Activated naive CD8-positive, alpha-beta T cell treated with anti-CD3 and anti-CD28 coated beads for 36 hours (primary cell): ENCODE measurements at places on chromosomes 6 and 20.

DNA sequence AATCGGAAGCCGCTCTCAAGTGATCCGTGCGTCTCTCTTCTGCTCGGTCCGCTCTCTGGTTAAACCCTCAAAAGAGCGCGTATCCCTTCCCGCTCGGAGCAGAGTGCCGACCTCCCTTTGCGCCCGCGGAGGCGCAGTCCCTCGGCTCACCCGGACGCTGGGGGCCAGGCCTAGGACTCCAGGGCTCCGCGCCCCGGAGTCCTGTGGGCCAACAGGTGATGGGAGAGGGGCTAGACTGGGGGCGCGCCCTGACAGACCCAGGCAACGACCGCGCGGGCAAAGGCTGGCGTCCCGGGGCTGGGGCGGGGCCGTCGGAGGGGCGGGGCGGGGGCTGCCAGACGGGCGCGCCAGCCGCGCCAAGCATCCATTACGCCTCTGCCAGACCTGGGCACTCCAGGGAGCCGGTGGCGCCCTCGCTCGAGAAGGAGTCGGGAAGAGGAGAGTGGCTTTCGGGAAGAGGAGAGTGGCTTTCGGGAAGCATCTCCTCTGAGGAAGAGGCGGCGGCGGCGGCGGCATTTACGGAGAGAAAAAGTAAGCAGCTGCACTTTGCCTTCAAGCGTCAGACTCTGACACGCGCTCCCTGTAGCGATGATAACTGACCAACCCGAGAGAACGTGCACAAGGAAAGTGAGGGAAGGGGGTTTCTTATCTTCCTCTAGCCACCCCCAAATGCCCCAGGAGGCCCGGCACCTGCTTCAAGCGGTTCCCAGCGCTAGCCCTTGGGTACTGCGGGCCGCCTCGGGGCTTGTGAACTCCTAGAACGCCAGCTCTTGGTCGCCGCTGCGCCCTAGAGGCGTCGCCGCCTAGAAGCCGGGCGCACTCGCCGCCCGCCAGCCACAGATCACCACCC is 2.6 kb downstream of the EPHA7 start:
- H3K27ac ChIP-seq: no peak overlapping the region
- H3K36me3 ChIP-seq: no peaks in the 10 kb centered on the region
- H3K4me1 ChIP-seq: peaks cover 21% of the 10 kb centered on the region
- no peak for DNase-seq
- H3K27me3 ChIP-seq: peaks cover 65% of the 10 kb centered on the region

- H3K4me3 ChIP-seq: no peak overlapping the region
- peaks cover 6% of the 10 kb centered on the region for H3K36me3 ChIP-seq
- H3K4me1 ChIP-seq: no peaks in the 10 kb centered on the region
- no peaks in the 10 kb centered on the region for H3K27me3 ChIP-seq
Measured at GRCh38 chr6:128208851-128209580, 308.2 kb upstream of the THEMIS start.

DNA sequence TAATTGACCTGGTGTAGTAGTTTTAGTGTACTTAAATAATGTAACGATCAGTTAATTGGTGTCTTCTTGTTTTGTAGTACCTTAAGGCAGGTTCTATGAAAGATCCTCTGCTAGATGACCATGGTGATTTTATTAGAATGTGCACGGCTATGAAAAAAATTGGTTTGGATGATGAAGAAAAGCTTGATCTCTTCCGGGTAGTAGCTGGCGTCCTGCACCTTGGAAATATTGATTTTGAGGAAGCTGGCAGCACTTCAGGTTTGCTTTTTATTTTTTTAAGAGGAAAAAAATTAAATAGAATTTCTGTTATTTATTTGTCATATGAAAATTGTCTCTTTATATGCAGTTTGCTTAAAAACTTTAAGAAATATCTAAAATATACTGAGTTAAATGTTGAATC is 99.2 kb downstream of the MYO6 start:
- no peaks in the 10 kb centered on the region for H3K36me3 ChIP-seq
- no peaks in the 10 kb centered on the region for H3K27me3 ChIP-seq
- no peaks in the 10 kb centered on the region for H3K4me1 ChIP-seq

- peaks cover 25% of the 10 kb centered on the region for H3K36me3 ChIP-seq
- no peak overlapping the region for H3K27ac ChIP-seq
- H3K27me3 ChIP-seq: no peaks in the 10 kb centered on the region
- H3K4me1 ChIP-seq: peaks cover 19% of the 10 kb centered on the region
- no peak overlapping the region for H3K4me3 ChIP-seq
Measured at GRCh38 chr20:37299718-37300528, 10.5 kb downstream of the MANBAL start.

DNA sequence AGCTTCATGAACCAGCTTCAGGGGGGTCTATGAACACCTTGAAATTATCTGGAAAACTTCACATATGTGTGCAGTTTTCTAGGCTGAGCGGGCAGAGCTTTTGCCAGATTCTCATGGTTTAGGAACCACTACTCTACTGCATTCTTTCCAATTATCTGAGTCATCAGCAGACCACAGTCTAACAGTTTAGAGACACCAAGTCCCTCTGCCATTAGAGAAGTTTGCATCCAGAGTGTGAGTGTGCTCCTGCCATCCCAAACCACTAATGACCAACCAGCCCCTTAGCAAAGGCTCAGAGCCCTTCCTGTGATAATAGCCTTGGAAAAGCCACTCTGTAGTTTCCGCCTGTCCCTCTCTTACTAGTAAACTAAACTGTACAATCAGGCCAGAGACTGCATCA is 96.8 kb downstream of the PHACTR1 start:
- H3K4me1 ChIP-seq: no peaks in the 10 kb centered on the region
- H3K27me3 ChIP-seq: no peaks in the 10 kb centered on the region
- H3K36me3 ChIP-seq: no peaks in the 10 kb centered on the region
- H3K4me3 ChIP-seq: no peak overlapping the region
- no peak overlapping the region for H3K27ac ChIP-seq

DNA sequence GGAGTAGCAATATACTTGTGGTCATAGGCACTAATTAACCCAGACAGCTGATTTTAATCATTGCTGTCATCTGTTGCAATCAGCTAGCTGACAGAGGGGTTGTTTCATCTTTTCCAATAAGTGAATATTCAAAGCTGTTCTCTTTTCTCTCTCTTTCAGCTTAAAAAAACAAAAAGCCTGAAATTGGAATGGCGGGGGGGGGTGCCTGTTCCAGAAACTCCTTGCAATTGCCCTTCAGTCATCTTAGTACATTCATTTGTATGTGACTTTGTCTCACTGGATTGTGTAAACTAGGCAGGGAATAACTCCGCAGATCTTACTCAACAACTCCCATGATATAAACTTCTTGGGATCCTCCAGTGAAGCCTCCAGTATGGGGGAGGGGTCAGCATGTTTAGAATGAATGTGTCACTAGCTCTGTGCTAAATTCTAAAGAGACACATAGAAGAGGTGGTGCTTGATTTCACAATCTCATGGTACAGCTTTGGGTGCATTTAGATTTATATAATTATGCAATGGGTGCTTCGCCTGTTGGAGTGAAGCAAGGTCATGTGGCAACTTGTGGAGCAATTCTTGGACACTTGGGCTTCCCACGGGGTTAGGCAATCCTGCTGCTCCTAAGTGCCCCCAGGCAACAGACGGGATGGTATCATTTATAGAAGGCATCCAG is 40.1 kb downstream of the SLC24A3 start:
- H3K4me3 ChIP-seq: no peak overlapping the region
- no peak overlapping the region for H3K27ac ChIP-seq
- H3K36me3 ChIP-seq: no peaks in the 10 kb centered on the region
- H3K4me1 ChIP-seq: no peaks in the 10 kb centered on the region
- DNase-seq: no peak
- H3K27me3 ChIP-seq: peaks cover 8% of the 10 kb centered on the region

- DNase-seq: no peak
- H3K36me3 ChIP-seq: no peaks in the 10 kb centered on the region
- no peaks in the 10 kb centered on the region for H3K4me1 ChIP-seq
- H3K27ac ChIP-seq: no peak overlapping the region
- peaks cover 7% of the 10 kb centered on the region for H3K27me3 ChIP-seq
Measured at GRCh38 chr20:34986311-34987287, 30.9 kb downstream of the MYH7B start.

GRCh38 chr20:2709205-2709981 is 16.8 kb downstream of the EBF4 start:
- H3K27ac ChIP-seq: no peak overlapping the region
- no peak overlapping the region for H3K4me3 ChIP-seq
- H3K27me3 ChIP-seq: no peaks in the 10 kb centered on the region

- H3K4me1 ChIP-seq: no peaks in the 10 kb centered on the region
- H3K4me3 ChIP-seq: no peak overlapping the region
- H3K27ac ChIP-seq: no peak overlapping the region
- H3K36me3 ChIP-seq: no peaks in the 10 kb centered on the region
Measured at GRCh38 chr20:20761301-20761700, 48.9 kb upstream of the RALGAPA2 start.

GRCh38 chr6:130143709-130144108 is 79.0 kb downstream of the SAMD3 start:
- DNase-seq: no peak
- no peaks in the 10 kb centered on the region for H3K27me3 ChIP-seq
- no peak overlapping the region for H3K27ac ChIP-seq
- H3K36me3 ChIP-seq: peaks cover 36% of the 10 kb centered on the region

GRCh38 chr6:10415617-10416480 is 975 bp upstream of the TFAP2A start:
- H3K27me3 ChIP-seq: peaks cover 95% of the 10 kb centered on the region
- DNase-seq: no peak
- H3K4me1 ChIP-seq: peaks cover 38% of the 10 kb centered on the region
- no peak overlapping the region for H3K4me3 ChIP-seq

GRCh38 chr6:107083921-107084320 is 31.4 kb downstream of the BEND3 start:
- H3K36me3 ChIP-seq: peaks cover 39% of the 10 kb centered on the region
- H3K4me3 ChIP-seq: no peak overlapping the region
- H3K27ac ChIP-seq: no peak overlapping the region
- peaks cover 9% of the 10 kb centered on the region for H3K4me1 ChIP-seq
- DNase-seq: no peak

DNA sequence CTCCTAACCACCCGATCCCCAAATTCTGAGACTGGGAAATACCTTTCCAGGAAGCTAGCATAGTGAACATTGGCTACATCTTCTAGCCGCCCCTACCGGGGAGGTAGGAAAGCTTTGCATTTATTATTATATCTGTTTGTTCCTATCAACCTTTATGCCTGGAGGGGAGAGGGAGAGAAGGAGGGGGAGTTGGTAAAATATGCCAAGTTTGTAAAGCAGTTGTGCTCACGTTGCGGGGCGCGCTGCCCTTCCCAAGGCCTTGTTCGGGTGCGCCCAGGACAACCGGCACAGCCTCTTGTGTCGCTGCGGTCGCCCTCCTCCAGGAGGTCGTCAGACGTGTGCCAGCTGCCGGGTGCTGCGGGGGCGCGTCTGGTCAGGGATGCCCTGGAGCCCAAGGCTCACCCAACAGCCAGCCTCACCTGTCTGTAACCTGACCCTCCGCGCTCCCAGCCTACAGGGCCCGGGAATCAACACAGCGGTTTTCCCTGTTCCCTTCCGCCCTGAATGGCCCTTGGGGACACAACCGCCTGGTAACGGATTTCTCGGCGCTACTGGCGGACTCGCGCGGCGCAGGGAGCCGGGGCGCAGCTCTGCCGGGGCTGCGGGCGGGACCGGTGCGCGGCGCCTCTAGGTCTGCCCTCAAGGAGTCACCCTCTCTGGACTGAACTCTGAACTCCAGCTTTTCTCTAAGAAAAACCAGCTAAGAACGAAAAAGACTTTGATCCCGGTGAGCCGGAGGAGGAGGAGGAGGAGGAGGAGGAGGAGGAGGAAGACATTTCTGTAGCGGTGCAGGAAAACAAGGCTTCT is 1.1 kb upstream of the OVOL2 start:
- no peaks in the 10 kb centered on the region for H3K36me3 ChIP-seq
- no peak overlapping the region for H3K4me3 ChIP-seq
- DNase-seq: no peak
- H3K27ac ChIP-seq: no peak overlapping the region
- H3K4me1 ChIP-seq: peaks cover 5% of the 10 kb centered on the region

- H3K4me1 ChIP-seq: peaks cover 18% of the 10 kb centered on the region
- no peaks in the 10 kb centered on the region for H3K36me3 ChIP-seq
- peaks cover 9% of the 10 kb centered on the region for H3K27me3 ChIP-seq
- no peak overlapping the region for H3K4me3 ChIP-seq
Measured at GRCh38 chr6:156699017-156699421, 78.2 kb upstream of the ARID1B start.

GRCh38 chr6:36933102-36933501 is 21.4 kb upstream of the PI16 start:
- no peaks in the 10 kb centered on the region for H3K4me1 ChIP-seq
- no peaks in the 10 kb centered on the region for H3K27me3 ChIP-seq
- no peaks in the 10 kb centered on the region for H3K36me3 ChIP-seq
- H3K4me3 ChIP-seq: no peak overlapping the region
- H3K27ac ChIP-seq: no peak overlapping the region

GRCh38 chr20:40457404-40457803 is 231.6 kb downstream of the MAFB start:
- H3K27ac ChIP-seq: no peak overlapping the region
- no peak overlapping the region for H3K4me3 ChIP-seq
- no peaks in the 10 kb centered on the region for H3K4me1 ChIP-seq
- peaks cover 20% of the 10 kb centered on the region for H3K27me3 ChIP-seq

DNA sequence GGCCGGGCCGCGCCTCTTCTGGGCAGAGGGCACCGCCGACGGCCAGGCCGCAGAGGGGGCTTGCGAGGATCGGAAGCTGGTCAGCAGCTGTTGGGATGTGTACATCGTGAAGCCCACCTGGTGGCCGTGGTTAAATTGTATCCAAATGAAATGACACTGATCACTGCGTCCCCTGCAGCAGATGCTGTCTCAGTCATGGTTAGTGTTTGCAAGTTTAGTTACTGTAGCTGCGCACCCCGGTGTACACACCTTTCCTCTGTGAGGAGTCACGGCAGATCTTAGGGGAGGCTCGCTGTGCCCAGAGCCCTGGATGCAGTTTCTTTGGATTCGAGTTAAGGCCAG is 653 bp downstream of the NAA20 start:
- DNase-seq: peak; percentile 17
- H3K27ac ChIP-seq: peak overlapping the region; percentile 74
- H3K36me3 ChIP-seq: peaks cover 29% of the 10 kb centered on the region
- peaks cover 53% of the 10 kb centered on the region for H3K4me1 ChIP-seq

GRCh38 chr6:13702809-13703302 is 8.8 kb downstream of the RANBP9 start:
- peaks cover 21% of the 10 kb centered on the region for H3K4me1 ChIP-seq
- no peak for DNase-seq
- no peaks in the 10 kb centered on the region for H3K27me3 ChIP-seq
- H3K4me3 ChIP-seq: no peak overlapping the region
- H3K27ac ChIP-seq: no peak overlapping the region

DNA sequence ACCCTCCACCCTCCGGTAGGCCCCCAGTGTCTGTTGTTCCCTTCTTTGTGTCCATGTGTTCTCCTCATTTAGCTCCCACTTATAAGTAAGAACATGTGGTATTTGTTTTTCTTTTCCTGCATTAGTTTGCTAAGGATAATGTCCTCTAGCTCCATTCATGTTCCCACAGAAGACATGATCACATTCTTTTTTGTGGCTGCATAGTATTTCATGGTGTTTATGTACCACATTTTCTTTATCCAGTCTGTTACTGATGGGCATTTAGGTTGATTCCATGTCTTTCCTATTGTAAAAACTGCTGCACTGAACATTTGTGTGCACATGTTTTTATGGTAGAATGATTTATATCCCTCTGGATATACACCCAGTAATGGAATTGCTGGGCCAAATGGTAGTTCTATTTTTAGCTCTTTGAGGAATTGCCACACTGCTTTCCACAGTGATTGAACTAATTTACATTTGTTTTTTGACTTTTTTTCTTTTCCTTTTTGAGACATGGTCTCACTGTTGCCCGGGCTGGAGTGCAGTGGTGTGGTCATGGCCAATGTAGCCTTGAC is 4.5 kb downstream of the KPNA5 start:
- no peak overlapping the region for H3K27ac ChIP-seq
- peaks cover 35% of the 10 kb centered on the region for H3K36me3 ChIP-seq
- no peak for DNase-seq
